ENCODE measurements at places on chromosomes 6 and 20.
A peak's percentile ranks its signal among the peaks of the same experiment; 100 is the strongest.

DNA sequence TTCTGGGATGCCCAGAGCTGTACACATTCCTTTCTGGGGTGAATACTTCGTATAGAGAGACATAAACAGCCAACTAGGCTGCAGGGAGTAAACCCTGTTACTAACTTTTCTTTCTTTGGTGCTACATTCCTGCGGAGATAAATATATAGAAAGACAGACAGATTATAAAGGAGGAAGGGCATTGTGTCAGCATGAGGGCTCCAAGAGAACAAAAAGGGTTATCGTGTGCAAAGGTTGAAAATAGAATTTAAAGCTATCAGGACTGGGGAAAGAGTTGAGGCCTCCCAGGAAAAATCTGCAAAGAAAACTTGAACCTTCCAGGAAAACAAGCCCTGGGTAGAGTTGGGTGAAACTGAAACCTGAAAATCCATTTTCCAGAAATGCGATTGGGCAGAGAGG lies 68.0 kb downstream of the TMEM170B start:
- DNase-seq, result no peak

- no peak for DNase-seq
Observed at GRCh38 chr20:8132484-8133309, 631 bp downstream of the PLCB1 start.

DNA sequence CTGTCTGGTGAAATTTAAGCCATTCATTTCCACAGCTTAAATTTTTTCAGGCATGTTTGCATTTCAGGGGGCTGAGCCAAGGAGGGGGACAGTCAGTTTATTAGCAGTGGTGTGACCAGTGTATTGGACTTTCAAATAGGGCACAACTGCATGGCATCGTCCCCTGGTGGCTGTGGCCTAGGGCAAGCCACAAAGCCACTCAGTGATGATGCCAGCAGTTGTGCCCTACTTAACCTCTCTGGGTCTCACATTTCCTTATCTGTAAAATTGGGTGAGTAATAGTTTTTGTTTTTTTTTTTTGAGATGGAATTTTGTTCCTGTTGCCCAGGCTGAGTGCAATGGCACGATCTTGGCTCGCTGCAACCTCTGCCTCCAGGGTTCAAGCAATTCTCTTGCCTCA lies 48.0 kb downstream of the CDC5L start:
- no peak for DNase-seq

DNA sequence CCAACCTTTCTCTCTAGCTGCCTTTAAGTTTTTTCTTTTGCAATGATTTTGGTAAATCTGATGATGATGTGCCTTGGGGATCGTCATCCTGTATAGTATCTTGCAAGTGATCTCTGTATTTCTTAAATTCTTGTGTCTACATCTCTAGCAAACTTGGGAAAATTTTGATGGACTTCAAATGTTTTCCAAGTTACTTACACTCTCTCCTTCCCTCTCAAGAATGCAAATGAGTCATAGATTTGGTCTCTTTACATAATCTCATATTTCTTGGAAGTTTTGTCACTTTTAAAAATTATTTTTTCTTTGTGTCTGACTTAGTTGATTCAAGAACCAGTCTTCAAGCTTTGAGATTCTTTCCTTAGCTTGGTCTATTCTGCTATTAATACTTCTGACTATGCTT lies 176.4 kb downstream of the TBC1D32 start:
- DNase-seq, result no peak

- DNase-seq, result no peak
Observed at GRCh38 chr6:99933129-99933528, 60.9 kb downstream of the MCHR2 start.

DNA sequence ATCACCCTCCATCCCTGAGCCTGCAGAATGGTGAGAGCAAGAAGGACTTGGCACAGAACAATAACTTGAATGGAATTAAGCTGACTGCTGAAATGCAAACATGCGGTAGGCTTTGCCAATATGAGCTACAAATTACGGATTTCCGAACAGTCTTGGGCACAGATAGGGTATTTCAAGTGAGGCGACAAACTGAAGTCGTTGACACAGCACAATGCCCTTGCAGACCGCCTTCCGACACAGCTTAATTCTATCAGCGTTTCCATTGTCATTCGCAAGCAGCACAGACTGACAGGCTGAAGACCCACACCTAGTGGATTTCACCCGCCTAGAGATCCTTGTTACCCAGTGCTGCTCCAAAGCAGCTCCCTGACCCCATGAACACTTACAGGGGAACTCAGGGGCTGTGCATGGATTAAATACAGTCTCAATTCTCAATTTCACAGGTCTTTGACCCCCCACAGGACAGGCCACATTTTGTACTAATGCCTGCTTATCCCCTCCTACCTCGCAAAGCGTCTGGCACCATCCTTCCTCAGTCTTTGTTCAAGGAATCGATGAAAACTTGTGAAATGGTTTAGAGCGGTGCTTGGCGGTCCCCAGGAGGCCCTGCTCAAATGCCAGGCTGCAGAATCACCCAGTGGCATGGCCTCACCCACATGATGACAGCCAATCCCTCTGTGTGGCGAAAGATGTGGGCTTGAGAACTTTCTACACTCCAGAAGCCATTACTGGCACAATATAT lies 34.6 kb downstream of the RAMACL start:
- no peak for DNase-seq

DNA sequence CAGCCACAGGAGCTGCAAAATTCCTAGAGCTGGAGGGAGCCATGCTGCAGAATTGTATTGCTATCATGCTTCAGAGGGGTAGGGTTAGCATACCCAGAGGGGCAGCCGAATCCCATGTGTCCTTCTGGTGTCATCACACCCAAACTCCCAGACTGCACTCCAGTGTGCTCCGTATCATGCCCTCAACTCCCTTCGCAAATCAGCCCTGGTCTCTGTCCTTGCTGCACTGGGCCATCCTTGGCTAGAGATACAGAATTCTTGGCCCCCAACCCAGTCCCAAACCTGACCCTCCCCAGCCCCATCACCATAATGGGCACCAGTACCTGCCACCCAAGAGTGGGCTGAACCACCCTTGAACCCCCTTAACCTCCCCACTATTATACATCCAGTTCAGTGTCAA lies 138.3 kb downstream of the ANKRD60 start:
- DNase-seq, result no peak

- no peak for DNase-seq
Observed at GRCh38 chr6:1279065-1279464, 32.8 kb upstream of the FOXQ1 start.

DNA sequence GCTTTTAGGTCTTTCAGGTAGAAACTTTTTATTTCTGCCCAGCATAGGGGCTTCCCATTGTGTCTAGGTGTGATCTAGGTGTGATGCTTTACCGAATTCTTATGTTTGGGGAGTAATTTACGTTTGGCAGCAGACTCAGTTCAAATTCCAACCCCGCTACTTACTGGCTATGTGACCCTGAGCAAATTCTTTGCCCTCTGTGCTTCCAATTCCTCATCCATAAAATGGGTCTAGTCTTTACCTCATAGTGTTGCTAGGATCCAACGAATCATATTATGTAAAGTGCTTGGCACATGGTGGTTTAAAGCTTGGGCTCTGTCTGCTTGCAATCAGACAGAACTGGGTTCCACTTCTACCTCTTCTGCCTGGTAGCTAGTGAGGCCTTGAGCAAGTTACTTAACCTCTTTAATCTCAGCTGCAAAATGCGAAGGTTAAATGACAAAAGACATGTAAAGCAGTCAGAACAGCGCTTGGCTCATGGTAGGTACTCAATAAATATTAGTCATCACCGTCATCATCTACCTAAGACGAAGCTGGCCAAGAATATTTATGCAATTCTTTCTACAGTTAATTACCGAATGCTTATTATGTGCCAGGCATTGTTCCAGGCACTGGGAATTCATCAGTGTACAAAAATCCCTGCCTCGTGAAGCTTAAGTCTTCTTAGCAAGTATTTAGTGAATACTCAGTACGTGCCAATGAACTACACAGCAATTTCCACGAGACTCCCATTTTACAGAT lies 1.0 kb downstream of the NSFL1C start:
- DNase-seq, result no peak

DNA sequence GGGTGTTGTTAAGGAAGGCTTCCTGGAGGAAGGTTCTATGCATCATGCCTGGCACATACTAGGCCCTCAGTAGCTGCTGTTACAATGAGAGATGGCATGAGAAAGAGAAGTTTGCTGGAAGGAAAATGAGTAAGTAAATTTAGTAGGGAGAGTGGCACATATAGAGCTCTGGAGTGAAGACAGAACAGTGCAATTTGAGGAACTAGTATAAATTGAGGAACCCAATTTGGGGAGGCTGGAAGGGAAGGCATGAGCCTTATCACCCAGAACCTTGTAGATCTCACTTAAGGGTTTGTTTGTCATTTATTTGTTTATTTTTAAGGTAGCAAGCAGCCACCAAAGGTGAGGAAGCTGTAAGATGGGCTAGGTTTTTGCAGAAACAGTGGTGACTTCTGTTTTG lies 87.1 kb upstream of the SCGN start:
- no peak for DNase-seq

DNA sequence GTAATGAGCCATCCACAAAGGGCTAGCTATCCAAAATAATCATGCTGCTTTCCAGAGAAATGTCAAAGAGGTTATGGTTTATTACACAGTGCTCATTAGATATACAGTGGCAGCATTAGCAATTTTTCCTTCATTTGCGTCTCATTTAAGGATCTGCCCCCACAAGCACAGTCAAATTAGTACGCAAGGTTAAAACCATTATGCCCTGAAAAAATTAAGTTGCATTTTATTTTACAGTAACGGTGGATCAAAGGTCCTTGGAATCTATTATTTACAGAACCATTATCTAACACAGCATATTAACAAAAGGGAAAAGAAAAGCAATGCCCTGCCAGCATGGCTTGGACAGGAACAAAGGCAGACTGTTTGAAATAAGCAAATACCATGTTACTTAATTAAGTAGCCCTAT lies 144.8 kb downstream of the PDSS2 start:
- no peak for DNase-seq

DNA sequence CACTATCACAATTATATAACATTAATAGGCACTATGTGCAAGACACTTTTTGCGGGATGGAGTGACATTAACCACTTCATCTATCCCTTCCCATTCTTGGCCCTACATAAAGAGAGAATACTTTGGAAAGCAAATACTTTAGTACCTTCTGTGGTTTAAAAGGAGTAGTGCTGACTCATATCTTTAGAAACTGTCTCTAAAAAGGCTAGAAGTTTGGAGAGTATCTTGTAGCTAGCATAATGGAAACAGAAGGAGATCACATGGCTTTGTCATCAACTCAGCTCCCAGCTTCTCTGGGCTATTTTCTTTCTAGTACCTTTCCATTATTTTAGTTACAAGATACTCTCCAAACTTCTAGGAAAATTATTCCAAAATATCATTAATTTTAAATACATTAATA lies 157.5 kb downstream of the ADGRG6 start:
- DNase-seq, result no peak

DNA sequence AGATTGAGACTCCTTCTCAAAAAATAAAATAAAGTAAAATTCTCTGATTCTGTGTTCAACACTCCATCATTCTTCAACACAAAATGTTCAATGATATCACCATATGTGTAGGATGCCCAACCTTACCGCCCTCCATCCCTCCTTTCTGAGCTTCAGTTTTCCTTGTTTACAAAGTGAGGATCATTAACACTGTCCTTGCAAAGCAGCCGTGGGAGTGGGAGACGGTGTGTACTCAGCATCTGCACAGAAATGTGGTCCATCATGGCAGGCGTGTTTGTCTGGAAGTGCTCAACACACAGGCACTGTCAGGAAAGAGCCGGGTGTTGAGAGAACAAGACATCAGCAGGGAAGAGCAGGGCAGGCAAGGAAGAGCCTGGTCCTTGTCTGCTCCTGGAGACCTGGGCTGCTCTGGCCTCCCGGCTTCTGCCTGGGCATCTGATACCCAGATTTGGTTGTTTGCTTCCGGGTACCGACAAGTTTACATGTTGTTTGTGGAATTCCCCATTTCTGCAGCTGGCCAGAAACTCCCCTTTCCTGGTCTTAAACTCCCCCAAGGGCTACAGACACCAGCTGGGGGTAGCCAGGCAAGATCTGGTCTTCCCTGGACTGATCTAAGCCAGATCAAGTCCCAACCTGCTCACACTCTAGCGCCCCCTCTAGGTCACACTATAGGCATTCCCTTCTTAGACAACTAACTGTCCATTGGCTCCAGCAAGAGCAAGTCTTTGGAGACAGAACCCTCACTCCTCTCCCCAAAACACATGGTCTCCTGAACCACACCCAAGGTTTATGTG lies 26.7 kb upstream of the TTPAL start:
- no peak for DNase-seq

GRCh38 chr20:36062799-36063198 lies 91.7 kb upstream of the EPB41L1 start:
- DNase-seq, result no peak

- no peak for DNase-seq
Observed at GRCh38 chr6:26394289-26394688, 7.8 kb upstream of the BTN3A1 start.

DNA sequence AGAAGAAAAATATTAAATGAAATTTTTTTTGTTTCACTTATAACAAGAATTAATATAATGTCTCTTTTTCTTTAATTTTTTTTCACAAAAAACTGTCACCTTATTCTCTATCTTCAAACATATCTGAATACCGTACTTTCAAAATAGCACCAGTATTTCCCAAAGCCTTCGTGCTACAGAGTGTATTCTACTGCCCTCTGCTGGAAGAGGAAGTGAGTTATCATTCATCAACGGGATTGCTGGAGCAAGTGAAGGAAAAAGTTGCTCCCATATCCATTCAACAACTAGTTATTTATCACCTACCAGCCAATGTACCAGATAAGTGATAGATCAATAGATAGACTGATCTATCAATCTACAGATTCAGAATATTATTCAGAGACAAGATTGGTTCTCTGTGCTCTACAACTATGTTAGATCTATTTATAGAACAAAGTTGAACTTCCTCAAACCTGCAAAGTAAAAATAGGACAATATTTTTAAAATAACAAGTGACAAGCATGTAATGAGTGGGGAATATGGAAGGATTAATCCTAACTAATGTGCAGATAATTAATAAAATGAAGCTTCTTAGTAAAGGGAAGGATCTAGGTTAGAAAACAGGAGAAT lies 26.7 kb upstream of the TFAP2B start:
- DNase-seq, result peak; percentile 16

- peak; percentile 66 for DNase-seq
Observed at GRCh38 chr6:158825951-158826306, 6.8 kb upstream of the EZR start.

DNA sequence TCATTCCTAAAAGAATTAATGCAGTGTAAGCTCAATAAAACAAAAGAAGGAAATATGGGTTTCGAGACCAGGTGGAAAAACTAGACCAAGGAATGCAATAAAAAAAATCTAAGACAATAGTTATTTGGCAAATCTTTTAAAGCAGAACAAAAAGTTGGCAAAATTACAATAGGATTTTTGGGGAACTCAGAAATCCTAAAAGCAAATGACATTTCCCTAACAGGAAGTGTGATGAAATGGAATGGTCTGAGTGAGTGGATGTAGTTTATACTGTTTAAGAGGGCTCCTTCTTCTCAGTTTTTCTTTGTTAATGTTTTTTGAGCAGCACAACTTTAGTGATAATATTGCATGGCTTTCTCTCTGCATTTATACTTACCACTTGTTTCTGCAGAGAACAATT lies 190.0 kb downstream of the PLCB4 start:
- DNase-seq, result no peak

DNA sequence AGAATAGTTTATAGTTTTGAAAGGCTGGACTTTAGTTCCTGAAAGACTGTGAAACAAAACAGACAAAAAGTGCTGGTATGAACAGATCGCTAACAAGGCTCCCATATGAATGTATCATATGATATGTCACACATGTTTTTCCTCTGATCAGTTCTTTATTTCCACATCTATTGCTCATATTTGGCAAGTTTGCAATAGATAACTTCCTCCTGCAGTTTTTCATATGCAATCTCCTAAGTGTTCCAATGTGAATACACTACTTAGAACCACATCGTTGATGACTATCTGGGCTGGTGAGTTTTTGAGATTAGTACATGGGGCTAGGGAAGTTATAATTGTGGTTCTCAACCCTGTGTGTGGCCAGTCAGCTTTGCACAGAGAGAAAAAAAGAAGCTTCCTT lies 23.1 kb downstream of the CRYBG1 start:
- DNase-seq, result no peak
